ENCODE measurements at places on chromosomes 7 and 10.

DNA sequence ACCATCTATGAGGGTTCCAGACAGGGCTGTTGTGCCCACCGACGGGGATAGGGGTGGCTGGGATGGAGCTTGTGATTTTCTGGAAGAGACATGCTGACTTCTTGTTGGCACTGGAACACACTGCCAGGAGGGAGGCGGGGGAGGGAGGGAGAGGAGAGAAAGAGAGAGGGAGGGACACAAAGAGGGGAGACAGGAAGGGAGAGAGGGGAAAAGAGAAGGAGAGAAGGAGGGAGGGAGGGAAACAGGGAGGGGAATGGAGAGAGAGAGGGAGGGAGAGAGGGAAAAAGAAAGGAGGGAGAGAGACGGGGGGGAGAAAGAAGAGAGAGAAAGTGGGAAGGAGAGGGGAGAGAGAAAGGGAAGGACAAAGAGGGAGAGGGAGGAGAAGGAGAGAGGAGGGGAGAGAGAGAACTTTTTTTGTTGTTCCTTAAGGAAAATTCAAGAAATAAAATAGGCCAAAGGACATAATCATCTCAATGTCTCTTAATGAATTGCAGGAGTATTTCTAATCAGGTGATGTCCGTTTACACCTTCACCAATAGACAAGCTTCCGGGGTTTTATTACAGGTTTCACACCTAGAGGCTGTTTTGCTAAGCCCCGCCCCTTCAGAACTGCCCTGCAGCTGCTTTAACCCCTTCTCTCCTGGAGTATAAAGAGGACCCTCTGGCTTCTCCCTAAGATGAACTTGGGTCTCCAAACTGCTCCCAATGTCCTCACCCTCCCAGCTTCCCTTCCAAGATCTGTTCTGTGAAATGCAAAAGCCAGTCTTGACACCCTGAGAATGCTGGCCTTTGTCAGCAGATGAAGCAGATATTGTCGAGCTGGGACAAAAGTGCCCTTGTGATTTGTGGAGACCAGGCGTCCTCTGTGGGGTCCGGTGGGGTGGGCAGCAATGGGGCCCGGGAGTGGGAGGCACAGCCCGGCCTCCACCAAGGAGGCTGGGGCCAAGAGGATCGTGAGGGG is 82.0 kb upstream of the GTF2IRD1 start:
- DNase-seq = no peak

DNA sequence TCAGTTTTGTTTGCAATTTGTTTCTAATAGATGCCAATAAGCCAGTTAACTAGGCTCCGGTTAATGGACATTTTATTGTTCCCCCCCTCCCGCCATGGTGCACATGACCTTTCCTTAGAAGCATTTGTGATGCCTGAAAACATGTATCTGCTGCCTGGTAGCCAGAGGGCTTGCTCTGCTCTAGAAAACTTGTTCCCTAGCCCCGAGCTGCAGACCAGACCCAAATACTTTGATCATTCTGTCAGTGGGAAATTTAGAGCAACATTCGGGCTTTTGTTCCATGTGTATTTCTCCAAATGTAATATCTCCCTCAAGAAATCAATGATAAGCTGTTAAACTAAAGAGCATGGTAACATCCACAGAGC is 104.7 kb downstream of the EVX1 start:
- no peak for DNase-seq

GRCh38 chr7:5567790-5568189 is 144.2 kb upstream of the TNRC18 start:
- no peak for DNase-seq

DNA sequence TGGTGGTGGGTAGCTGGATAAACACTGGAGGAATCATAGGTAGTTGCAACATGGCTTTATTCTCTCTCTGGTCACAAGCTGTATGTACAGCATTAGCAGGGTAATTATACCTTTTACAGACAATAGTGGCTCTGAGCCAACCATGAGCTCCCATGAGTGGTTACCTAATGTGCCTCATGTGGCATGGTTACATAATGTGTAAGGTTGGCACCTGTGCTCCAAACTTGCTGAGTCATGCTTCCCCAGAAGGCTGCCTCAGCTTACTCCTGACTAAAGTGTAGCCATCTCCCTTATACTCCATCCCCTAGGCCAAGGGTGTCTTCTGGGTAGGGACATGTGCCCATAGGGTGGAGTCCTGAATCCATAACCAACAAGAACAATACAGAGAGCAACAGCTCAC is 345.3 kb upstream of the SEMA3C start:
- DNase-seq = no peak

DNA sequence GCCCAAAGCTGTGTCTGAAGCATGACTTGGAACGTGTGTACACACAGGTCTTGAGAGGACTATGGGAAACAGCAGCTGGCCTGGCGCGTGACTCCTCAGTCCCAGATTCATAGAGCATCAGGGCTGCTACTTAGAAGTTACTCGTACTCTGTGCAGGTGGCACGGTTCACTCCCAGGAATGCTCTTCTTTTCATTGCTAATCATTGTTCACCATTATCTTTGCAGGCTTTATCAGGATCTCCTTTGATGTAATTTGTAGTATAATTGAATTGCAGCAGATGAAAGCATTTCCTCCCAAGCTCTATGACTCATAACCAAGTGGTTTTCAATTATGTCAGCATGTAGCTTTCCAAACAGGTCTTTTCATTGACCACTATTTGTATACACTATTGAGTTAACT is 938.9 kb downstream of the NRG3 start:
- no peak for DNase-seq

DNA sequence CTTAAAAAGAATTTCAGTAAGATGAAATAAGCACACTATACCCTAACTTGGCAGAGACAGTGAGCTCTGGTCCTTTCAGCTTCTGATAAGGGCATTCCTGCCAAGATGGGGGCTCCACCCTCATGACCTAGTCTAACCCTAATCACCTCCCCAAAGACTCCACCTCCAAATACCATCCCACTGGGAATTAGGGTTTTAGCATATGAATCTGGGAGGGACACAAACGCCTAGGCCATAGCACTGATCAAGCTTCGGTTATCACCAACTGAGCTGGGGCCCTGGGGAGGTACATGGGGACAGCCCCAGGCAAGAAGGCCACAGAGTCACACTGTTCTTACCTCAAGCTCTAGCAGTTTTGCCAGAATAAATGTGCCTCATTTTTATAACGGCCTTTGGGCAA is 31.4 kb downstream of the PALS2 start:
- no peak for DNase-seq

DNA sequence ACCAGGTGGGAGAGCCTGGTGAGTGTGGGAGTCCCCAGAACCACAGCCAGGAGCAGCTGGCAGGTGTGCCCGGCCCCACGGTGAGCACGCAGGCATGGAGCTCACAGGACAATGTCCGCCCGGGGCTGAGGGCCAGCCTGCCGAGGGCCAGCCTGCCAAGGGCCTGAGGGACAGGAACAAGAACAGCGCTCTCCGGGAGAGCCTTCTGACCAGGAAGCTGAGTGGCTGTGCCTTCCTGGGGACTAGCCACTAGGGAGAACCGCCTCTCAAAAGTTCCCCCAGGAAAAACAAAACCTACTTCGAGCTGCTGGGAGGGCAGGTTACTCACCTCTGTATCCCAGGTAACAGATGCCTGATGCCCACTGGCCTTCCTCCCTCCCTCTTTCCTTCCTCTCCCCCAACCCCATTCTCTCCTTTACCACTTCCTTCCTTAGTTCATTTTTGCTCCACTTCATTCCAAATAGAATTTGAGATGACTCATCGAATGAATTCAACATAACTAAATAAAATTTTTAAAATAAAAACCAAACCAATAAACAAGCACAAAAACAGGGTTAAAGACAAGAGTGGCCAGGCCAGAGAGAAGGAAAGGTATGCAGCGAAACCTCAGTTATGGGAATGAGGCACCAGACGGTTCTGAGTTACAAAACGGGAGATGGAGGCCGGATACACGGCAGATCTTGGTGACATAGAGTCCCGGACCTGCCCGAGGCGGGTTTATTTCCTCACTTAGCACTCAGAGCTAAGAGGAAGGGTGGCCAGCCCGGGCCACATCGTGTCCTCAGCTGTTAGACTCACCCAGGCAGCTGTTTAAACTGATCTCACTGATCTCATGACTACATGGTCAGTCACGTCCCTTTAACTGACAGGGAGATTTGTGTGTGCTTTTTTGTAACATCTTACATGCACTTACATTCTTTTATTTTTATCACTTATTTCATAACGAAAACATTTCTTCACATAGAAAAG is 128.5 kb downstream of the TNS3 start:
- DNase-seq = no peak

DNA sequence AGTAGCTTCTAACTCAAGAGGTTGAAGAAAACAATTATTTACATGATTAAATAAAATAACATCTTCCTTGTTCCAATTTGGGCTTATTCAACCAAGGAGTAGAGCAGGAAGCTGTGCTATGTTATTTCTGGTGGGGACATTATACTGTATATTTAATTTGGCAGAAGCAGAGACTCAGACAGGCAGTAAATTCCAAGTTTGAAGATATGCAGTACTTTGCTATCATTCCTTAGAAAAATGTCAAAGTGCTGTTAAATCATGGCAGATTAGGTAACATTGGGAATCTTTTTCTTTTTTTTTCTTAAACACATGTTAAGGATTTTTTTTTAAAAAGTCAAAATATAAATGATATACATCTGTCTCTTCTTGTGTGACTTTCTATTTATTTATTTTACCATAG is 190.1 kb downstream of the SUGCT start:
- no peak for DNase-seq

DNA sequence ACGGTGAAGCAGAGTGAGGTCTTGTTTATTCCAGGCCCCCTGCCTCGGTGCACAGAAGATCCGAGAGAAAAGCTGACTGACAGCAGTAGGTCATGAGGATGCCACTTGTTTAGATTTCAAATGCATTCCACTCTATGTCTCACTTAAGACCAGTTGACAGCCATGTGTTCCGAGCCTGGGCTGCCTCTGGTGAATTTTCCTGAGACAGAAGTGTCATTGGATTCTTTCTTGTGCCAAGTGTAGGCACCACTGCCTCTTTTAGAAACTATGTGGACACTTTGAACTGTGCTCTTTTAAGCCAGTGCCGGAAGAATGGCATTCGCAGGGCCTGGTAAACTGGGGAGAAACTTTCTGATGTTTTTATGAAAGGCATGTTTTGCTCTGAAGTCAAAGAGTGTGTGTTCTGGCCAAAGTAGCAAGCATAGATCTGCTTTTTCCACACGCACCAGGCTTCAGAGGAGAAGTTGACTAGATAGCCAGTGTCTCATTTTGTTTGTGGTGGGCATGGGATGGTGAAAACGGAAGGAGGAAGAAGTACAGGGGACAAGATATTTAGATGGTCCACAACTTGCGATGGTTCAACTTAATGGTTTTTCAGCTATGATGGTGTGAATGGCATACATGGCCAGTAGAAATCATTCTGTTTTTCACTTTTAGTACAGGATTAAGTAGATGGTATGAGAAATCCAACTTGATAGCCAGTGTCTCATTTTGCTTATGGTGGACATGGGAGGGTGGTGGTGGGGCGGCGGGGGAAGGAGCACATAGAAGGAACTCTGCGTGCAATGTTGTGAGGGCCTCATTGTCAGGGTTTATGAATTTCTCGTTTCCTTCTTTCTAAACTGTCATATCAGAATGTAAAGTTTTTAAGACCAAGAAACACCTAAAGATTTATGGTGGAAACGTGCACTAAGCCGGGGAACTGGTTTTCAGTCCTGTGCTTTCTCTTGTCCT is 41.5 kb downstream of the CYP17A1 start:
- no peak for DNase-seq

GRCh38 chr7:74479066-74479781 is 25.5 kb downstream of the GTF2IRD1 start:
- no peak for DNase-seq

DNA sequence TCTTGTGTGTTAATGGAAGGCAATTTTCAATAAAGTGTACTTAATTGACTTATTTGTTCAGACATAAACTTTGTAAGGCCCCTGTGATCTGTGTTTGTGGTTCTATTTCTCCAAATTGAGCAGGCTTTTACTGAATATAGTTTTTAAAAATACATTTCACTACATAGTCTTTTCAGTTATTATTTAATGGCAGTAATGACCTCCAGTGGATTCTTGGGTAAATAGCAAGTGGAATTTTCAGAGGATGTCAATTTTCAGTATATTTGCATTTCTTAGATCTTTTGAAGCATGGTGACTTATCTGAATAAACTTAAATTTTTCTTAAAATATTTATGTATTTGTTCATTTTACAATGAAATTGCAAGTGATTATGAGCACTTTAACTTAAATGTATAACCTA is 203.1 kb upstream of the PCLO start:
- DNase-seq = no peak

All from left forelimb (tissue), 1 donor.